Cardiac fibroblast (primary cell): ENCODE measurements at places on chromosomes 16 and 17.

- no peak for DNase-seq
Measured at GRCh38 chr16:17305694-17306093, 165.1 kb downstream of the XYLT1 start.

DNA sequence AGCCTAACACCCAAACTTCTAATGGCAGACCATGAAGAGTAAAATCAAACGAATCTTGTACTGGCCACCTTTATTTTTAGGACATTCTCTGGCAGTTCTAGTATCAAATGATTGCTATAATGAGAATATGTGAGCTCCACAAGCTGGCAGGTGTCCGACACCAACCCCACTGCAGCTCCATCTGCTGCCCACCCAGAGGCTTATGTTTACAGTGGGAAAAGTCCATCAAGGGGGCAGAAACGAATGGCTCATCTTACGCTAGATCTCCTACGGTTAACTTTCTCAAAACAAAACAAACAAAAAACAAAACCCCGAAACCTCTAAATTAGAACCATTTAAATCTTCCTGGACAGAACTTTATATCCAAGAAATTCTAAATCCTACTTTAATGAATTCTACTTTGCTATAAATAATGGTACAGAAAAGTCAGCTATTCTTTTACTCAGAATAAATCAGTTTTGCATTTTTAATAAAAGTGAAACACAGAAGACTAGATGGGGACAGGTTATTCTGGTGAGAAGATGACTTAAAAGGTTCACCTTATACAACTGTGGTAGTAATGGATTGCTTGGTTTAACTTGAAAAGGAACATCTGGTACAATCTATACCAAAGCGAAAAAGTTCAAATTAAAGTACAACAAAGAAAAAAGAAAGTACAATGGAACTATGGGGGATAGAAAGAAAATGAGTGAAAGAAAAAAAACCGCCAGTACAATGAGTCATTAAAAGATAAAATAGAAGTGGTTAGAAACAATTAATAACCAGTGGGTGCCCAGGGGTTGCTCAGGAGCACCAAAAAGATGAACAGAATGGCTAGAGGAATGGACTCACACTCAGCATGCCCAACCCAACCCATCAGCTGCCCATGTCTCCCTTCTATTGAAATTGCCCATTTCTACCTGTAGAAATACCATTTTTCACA, 40.2 kb downstream of the GRB2 start:
- no peak for DNase-seq

GRCh38 chr17:61314368-61315078, 85.1 kb upstream of the TBX2 start:
- DNase-seq = peak; percentile 65

- DNase-seq = peak; percentile 5
Measured at GRCh38 chr16:88831838-88832237, 20.1 kb upstream of the APRT start.

GRCh38 chr16:26275021-26275590, 583.3 kb downstream of the HS3ST4 start:
- no peak for DNase-seq

DNA sequence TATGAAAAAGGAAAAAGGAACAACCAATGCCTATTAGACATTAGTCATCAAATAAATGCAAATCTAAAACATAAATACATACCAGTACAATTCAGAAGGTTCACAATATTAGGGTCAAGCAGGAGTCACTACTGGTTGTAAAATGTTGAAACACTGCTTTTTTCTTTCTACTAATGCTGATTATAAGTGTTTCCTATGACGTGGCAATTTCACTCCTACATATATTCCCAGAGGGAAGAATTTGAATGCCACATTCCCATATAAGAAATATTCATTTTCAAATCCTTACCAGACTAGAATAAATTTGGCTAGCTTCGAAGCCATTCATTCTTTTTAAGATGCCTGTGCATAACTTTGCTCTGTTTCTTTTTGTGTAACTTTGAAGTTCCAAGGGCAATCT, 2.6 kb upstream of the KRTAP9-2 start:
- peak; percentile 1 for DNase-seq

DNA sequence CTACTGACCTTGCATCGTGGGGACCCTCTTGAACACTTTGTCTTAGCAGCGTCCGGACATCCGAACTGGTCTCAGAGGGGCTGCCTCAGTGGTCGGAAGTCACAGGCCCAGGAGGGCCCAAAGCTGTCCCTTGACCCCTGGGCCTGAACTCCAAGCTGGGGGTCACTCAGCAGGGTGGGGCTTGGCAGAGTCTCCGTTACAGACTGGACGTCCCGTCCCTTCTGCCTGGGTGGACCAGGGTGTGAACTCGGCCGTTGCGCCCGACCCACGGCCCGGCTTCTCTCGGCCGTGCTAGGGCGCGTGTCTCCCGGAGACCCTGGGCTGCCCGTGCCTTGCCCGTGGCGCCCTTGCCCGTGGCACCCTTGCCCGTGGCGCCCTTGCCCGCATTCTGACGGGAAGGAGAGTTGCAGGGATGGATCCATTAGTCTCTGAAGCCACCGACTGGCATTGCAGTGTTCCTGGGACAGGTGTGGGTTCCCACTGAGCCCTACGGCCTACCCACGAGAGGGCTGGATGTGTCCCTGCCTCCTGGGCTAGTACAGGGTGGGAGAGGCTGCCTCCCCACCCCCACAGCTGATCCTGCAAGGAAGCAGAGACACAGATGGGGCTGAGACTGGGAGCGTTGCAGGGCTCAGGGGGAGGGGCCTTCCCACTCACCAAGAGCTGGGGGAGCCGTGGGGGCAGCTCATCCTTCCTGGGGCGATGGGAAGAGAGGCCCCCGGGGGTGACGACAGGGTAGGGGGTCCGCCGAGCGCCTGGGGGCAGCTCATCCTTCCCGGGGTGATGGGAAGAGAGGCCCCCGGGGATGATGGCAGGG, 4.9 kb downstream of the CACNA1H start:
- DNase-seq = no peak

DNA sequence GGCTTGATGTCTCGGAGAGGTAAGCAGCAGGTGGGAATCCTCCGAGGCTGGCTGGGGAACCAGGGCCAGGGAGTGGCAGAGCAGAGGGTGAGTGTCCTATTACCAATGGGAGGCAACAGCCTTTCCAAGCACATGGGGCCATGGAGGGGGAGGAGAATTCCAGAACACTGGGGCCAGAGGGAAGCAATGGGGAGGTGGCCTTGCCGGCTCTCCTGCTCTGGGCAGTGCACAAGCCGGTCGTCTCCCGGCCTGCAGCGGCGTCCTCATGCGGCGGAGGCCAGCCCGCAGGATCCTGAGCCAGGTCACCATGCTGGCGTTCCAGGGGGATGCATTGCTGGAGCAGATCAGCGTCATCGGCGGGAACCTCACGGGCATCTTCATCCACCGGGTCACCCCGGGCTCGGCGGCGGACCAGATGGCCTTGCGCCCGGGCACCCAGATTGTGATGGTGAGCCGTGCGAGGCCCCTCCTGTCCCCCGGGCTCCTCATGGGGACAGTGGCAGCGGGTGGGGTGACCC, 21.9 kb downstream of the SGSH start:
- peak; percentile 17 for DNase-seq

- DNase-seq = peak; percentile 46
Measured at GRCh38 chr17:66354981-66355380, 52.6 kb downstream of the PRKCA start.

DNA sequence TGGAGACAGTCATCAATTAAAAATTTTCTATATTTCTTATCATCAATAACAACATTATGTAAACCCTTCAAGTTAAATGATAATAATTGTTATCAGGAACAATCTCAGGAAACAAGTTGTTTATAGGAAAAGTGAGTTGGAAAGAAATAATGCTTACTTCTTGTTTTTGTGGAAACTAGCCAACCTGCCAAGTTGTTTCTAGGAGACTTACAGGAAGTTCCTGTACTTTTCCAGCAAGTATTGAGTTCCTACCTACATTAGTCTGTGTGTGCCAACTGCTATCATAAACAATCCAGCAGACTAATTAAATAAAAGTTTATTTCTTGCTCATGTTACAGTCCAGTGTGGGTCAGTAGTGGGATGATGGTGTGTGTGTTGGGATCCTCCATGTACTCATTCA, 1.6 kb upstream of the CCL14 start:
- DNase-seq = no peak

DNA sequence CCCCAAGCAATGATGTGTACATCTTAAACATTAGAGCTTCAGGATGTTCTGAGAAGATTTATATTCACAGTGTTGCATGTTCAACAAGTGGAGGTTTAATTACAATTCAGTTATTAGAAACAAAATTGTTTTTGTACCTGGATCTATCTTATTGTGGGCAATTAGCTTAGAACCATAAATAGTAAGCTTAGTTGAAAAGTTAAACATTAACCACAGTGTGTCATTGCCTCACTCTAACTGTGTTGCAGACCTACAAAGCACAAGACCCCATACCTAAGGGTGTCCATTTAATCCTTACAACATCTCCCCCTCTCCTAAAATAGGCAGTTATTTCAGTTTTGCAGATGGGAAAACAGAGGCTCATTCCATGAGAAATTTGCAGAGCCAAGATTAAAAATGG, 632.0 kb upstream of the SOX9 start:
- DNase-seq = no peak

- no peak for DNase-seq
Measured at GRCh38 chr17:72400488-72400827, 279.6 kb downstream of the SOX9 start.
